ENCODE measurements at places on chromosomes 6 and 20.

GRCh38 chr20:59662856-59663512 lies 58.6 kb downstream of the PHACTR3 start:
- DNase-seq = no peak

GRCh38 chr6:131173680-131174079 lies 38.4 kb downstream of the AKAP7 start:
- no peak for DNase-seq

GRCh38 chr20:8425016-8425415 lies 292.9 kb downstream of the PLCB1 start:
- no peak for DNase-seq

GRCh38 chr6:149984773-149985172 lies 21.0 kb downstream of the ULBP1 start:
- DNase-seq = no peak

DNA sequence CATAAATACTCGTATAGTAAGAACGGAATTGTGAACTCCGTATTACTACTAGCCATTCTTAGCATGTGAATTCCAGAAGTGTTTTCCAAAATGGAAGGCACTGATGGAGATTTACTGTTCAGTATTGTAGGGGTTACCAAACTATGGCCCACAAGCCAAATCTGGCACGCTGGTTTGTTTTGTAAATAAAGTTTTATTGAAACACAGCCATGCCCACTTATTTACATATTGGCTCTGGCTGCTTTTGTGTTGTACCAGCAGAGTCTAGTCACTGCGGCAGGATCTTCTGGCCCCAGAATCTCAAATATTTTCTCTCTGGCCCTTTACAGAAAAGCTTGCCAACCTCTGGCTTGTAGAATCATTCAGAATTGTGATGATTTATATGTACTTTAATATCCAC lies 44.3 kb upstream of the PRELID3B start:
- no peak for DNase-seq

- no peak for DNase-seq
Measured at GRCh38 chr20:8764344-8764962, 304.4 kb upstream of the PLCB4 start.

GRCh38 chr6:35522660-35523658 lies 10.3 kb upstream of the TULP1 start:
- DNase-seq = no peak

DNA sequence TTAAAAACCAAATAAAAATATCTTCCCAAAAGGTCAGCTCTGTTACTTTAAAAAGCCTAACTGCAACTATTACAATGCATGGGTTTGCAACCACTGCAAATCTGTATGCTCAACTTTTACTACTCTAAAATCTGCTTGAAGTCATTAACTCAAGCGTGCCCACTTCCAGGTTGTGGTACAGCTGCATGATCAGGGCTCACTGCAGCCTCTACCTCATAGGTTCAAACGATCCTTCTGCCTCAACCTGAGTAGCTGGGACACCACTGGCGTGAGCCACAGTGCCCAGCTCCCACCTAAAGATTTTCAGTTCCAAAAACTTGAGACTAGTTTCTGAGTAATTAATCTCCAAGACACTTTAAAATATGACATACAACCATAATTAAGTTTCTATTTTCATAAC lies 8.2 kb downstream of the DIDO1 start:
- no peak for DNase-seq

GRCh38 chr20:3987296-3987695 lies 28.1 kb downstream of the RNF24 start:
- DNase-seq = no peak

GRCh38 chr6:48813836-48814235 lies 649.2 kb downstream of the MMUT start:
- DNase-seq = no peak

GRCh38 chr6:83055366-83055964 lies 10.2 kb downstream of the UBE3D start:
- DNase-seq = no peak

- no peak for DNase-seq
Measured at GRCh38 chr6:27138837-27139755, 108.4 kb upstream of the PRSS16 start.

DNA sequence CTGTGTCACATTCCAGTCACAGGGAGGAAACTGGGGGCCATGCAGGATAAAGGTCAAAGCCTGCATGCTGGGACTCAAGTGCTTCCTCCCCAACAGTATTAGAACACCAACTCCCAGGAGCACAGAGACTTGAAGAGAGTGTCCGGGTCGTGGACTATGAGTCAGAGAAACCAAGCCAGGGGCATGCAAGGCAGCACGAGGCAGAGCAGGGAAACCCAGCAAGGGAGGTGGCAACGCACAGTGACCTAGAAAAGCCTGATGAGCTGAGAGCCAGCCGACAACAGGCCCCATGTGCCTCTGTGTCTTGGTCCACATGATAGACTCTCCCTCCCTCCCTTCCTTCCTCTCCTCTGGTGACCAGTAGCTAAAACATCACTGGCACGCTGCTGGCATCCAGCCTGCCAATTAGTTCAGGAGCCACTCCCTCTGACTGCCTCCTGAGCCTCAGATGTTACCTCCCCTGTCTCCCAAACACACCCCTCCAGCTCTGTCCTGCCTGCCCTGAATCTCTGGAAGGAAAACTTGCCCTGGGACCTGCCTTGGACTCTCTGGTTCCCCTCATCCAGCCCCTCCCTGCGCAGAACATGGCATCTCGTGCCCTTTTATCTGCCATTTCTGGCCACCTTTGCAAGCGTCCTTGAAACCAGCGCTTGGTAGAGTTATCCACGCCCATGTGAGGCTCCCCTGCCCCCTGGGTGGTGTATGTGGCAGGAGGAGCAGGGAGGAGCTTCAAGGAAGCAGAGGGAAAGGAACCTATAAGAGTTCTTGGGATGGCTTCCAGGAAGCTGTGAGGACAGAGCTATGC lies 16.2 kb upstream of the RNF39 start:
- DNase-seq = no peak

- DNase-seq = no peak
Measured at GRCh38 chr6:3795836-3796718, 44.6 kb upstream of the PXDC1 start.

DNA sequence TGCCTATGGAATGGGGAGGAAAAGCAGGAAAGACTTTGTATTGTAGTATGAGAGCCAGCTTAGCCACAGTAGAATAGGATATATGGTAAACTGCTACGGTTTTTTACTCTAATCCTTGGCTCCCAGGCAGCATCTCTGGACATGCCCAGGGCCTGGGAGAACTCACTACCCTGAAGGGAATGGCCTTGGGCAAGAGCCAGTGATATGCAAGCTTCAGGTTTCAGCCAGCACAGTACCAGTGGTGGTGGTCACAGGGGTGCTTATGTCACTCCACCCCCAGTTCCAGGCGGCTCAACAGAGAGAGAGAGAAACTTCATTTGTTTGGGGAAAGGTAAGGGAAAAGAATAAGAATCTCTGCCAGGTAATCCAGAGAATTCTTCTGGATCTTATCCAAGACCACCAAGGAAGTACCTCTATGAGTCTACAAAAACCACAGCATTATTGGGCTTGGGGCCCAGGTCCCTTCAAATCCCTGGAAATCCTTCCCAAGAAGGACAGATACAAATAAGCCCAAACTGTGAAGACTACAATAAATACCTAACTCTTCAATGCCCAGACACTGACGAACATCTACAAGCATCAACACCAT lies 121.2 kb downstream of the THBS2 start:
- DNase-seq = no peak

DNA sequence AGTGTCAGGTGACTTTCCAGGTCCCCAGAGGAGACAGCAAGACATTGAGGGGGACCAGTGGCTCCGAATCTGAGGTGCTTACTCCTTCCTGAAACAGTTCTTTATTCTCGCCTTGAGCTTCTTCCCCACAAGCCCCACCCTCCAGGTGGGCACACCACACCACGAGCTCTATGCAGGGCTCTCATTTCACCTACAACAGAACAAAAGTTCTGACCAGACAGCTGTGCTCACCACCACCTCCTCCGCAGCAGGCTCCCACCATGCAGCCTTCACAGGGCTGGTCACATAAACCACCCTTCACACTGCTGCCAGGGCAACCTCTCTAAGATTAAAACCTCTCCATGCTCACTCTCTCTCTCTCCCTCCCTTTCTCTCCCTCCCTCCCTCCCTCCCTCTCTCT lies 384.5 kb upstream of the ARID1B start:
- no peak for DNase-seq

- DNase-seq = no peak
Measured at GRCh38 chr6:125970760-125971159, 14.2 kb downstream of the HINT3 start.

DNA sequence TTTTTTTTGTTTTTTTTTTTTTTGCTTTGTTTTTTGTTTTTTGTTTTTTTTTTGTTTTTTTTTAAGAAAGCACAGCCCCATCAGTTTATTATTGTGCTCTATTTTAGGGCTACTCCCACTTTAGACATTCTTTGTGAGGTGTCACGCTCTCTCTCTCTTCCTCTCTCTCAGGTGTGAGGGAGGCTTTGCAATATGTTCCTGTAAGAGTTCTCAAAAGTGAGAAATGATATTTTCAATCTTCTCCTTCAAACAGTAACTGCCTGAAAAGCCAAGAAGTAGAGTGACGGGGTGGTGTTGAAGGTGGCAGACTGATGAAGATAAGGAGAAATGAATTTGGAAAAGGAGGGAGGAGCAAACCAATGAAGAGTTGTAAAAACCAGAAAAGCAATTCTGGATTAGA lies 28.3 kb upstream of the HDAC2 start:
- DNase-seq = no peak

- DNase-seq = no peak
Measured at GRCh38 chr6:128493877-128494276, 26.5 kb downstream of the PTPRK start.

GRCh38 chr6:89037141-89037900 lies 43.2 kb upstream of the PNRC1 start:
- DNase-seq = no peak

- DNase-seq = no peak
Measured at GRCh38 chr20:8082989-8083388, 49.1 kb upstream of the PLCB1 start.

GRCh38 chr6:81788748-81789147 lies 36.3 kb upstream of the TENT5A start:
- DNase-seq = no peak

DNA sequence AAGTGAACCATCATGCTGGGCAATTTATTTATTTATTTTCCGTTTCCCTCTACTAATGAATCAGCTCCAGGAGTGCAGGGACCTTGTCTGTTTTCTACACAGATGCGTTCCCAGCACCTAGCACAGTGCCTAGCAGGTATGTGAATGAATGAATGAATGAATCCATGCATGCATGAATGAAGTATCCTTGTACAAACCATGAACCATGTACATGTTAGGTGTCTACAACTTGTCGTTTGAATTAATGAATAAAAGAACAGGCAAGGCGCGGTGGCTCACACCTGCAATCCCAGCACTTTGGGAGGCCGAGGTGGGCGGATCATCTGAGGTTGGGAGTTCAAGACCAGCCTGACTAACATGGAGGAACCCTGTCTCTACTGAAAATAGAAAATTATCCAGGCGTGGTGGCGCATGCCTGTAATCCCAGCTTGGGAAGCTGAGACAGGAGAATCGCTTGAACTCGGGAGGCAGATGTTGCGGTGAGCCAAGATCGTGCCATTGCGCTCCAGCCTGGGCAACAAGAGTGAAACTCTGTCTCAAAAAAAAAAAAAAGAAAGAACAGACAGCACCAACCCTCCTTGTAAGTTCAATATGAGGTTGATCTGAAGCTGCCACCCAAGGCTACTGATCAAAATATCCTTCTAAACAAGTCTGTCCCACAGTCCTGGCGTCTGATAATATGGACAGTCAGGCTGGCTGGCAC lies 27.3 kb upstream of the SLC9A8 start:
- DNase-seq = no peak

GRCh38 chr6:7184502-7184901 lies 76.7 kb downstream of the RREB1 start:
- DNase-seq = no peak
